ENCODE measurements at places on chromosomes 1 and 21.
A peak's percentile ranks its signal among the peaks of the same experiment; 100 is the strongest.

DNA sequence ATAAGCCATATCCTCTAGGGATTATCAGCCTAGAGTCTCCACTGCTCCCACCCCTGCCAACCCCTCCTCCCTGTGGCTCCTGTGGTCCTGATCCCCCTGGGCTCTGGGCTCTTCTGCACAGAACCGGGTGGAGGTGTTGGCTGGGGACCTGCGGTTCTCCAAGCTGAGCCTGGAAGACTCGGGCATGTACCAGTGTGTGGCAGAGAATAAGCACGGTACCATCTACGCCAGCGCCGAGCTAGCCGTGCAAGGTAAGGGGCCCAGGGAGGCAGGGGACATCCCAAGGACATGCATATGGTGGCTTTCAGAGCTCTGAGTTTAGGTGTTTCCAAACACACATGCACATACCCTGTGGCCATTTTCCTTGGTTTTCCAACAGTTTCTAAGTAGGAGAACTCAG, 19.3 kb downstream of the CNTN2 start:
- no peak for ATAC-seq

DNA sequence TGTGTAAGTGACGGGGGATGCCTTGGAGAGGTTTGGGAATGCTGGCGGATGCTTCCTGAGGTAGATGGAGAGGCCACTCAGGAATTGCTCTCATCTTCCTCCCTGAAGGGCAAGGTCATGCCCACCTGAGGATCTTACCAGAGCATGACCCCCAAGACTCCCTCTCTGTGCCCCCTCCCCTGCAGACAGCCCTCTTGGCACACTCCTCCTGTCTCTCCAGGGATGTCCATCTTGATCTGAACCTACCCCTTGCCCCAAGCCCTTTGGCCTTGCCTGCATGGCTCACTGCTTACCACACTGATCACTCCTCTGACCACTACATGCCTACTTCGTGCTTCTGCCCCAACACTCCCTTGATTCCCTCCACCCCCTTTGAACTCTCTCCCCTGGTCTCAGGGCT, 17.9 kb upstream of the MPL start:
- ATAC-seq: no peak

DNA sequence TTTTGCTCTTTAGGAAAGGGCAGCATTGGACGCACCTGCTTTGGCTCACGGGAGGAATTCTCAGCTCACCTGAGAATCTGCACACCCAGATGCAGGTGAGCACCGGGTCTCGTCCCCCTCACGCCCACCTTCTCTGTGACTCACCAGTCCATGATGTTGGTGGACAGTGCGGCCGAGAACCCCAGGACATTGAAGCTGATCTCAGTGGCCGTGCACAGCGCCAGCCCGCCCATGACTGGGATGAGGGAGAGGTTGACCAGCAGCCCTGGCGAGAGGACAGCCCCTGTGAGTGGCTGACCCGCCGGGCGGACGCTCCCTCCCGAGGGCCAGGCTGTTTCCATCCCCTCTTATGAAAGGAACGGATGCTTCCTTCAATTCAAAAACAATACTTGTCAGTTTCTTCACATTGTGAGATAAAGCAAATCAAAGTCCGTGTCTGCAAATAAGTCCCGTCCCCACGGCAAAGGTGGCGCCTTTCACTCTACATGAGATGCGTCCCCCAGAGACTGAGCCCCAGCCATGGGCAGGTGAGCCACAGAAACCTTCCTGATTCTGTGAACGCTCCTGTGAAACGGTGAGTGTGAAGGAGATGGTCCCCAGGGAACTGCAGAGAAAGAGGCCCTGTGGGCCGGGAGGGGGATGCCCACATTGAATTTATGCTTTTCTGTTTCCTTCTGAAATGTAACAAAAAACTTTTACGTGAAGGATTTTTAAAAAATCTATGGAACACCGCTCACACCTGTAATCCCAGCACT, 12.7 kb upstream of the CDK11B start:
- no peak for ATAC-seq

DNA sequence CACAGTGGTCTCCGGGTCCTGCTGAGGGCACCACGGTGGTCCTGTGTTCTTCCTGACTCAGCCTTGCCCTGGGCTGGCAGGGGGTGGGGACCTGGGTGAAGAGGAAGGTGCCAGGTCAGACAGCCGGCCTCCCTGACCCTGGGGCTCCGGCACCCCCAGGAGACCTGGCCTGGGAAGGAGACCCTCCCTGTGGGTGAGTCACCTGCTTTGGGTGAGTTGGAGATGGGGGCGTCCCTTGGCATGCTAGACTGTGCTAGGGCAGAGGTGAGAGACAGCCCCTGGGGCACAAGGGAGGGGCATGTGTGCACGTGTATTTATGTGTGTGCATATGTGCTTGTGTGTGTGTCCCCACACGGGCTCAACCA, 23.4 kb downstream of the SPSB1 start:
- peak; percentile 41 for ATAC-seq

DNA sequence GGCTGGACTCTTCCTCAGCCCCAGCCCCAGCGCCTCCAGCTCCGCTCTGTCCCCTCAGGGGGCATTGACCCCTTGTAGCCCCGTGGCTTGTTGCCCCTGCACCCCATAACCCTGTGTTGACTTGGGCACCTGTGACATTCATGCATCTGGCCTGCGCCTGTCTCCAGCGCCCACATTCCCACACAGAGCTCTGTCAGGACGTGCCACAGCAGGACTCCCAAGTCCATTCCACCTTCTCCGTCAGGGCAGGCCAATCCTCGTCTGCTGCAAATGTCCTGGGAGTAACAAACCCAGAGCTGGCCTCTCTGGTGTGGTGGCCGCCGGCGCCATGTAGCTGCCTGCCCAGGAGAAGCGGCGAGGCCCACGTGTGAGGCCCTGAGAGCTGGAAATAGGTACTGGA, 60.6 kb downstream of the AGPAT3 start:
- ATAC-seq: no peak

DNA sequence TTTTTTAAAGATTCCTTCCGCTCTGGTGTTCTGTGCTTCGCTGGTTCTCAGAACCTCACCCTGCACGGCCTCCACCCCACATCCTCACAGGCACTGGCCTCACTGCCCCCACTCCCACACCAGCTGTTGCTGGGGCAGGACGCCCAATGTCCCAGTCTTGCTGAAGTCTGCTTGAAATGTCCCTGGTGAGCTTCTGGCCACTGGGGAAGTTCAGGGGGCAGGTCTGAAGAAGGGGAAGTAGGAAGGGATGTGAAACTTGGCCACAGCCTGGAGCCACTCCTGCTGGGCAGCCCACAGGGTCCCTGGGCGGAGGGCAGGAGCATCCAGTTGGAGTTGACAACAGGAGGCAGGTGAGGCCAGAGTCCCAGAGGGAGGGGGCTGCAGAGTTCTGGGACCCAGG, at the start of gene C1QA:
TSS of gene C1QA (plus strand) at position 276 of the 400 bp plus-strand sequence. CDS start 989 bp downstream, outside the sequence.
- ATAC-seq: no peak

- no peak for ATAC-seq
Observed at GRCh38 chr1:7393136-7393535, 378.0 kb upstream of the VAMP3 start.

DNA sequence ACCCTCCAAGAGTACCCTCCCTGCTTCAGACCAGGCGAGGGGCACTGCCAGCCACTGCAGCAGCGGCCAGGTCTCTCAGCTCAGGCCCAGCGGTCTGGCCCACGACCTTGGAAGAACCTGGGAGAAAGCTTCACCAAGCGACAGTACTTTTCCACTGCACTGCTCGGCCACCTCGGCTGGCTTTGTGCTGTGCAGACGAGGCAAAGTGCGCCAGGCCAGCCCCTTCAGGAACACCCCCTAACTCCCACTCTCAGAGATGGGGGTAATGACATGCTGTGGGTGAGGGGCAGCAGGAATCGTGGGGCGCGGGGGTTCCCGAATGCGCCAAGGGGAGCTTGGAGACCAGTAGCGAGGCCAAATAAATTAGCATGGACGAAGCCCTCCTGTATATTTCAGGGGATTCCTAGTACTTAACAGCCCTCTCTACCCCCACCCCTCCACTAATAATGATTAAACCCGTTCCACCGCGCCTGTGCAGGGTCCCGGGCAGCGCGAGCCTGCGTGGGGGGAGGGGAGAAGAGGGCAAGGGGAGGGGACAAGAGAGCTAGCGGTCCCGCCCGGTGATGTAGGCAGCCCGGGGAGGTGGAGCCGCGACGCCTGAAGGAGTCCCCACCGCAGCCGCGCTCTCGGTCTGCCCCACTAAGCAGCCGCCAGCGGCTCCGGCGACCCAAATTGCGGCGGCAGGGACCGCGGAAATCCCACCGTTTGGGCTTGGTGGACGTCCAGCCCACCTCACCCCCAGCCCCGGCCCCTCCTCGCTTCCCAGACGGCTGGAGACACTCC, at the start of gene FAM43B:
TSS of gene FAM43B (plus strand) at position 629 of the 783 bp plus-strand sequence. CDS start 401 bp downstream, outside the sequence.
- ATAC-seq: no peak

- ATAC-seq: no peak
Observed at GRCh38 chr1:230713915-230714764, at the start of gene AGT. AGT (minus strand) TSS chr1:230714122; CDS start chr1:230710823, 3,299 bp downstream.

- no peak for ATAC-seq
Observed at GRCh38 chr1:7721940-7722669, 49.0 kb upstream of the VAMP3 start.

DNA sequence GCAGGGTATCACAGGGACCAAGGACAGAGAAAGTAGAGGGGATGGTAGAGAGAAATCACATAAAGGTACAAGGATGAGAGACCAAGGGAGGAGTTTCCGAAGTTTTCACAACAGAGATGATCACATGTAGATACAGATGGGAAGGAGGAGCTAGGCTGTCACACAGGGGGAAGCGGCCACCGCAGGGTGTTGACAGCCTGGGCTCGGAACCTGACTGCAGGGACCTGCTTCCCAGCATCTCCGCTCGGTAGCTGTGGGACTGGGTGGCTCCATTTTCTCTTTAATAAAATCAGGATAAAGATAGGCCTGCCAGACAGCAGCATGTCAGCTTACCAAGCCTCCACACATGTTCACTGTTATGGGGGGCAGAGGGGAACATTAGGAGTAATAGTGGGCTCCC, 32.3 kb downstream of the CDCA8 start:
- ATAC-seq: no peak

DNA sequence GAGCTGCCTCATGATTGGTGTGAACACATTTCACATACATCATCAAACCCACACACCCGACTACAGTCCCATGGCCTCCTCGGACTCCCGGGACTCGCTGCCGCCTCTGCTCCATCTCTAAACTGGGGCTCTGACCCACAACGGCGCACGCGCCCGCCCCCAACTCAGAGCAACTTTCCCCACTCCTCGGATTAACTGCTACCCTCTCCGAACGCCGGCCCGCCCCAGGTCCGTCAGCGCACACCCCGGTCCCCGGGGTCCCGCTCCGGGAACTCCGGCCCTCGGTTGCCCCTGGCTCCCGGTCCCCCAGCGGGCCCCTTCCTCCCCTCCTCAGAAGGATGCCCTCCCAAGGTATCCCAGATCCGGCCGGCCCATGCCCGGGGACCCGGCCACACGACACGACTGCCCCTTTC, 740 bp downstream of the DSTYK start:
- peak; percentile 1 for ATAC-seq

- ATAC-seq: no peak
Observed at GRCh38 chr1:76268341-76268740, 193.8 kb downstream of the ST6GALNAC3 start.

- no peak for ATAC-seq
Observed at GRCh38 chr21:45990741-45991605, 9.4 kb downstream of the COL6A1 start.

DNA sequence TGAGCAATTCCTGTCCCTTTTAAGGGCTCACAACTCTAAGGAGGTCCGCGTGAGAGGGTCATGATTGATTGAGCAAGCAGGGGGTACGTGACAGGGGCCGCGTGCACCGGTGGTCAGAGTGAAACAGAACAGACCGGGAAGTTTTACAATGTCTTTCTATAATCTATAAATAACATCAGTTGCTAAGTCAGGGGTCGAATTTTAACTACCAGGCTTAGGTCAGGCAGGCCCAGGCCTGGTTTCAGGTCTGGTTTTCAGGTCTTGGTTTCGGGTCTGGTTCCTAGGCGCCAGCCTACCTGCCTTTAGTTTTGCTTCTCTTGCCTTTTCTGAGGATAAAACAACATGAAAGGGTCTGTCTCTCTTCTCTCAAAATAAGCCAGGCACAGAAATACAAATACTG, 476.0 kb upstream of the CAMK1G start:
- no peak for ATAC-seq

DNA sequence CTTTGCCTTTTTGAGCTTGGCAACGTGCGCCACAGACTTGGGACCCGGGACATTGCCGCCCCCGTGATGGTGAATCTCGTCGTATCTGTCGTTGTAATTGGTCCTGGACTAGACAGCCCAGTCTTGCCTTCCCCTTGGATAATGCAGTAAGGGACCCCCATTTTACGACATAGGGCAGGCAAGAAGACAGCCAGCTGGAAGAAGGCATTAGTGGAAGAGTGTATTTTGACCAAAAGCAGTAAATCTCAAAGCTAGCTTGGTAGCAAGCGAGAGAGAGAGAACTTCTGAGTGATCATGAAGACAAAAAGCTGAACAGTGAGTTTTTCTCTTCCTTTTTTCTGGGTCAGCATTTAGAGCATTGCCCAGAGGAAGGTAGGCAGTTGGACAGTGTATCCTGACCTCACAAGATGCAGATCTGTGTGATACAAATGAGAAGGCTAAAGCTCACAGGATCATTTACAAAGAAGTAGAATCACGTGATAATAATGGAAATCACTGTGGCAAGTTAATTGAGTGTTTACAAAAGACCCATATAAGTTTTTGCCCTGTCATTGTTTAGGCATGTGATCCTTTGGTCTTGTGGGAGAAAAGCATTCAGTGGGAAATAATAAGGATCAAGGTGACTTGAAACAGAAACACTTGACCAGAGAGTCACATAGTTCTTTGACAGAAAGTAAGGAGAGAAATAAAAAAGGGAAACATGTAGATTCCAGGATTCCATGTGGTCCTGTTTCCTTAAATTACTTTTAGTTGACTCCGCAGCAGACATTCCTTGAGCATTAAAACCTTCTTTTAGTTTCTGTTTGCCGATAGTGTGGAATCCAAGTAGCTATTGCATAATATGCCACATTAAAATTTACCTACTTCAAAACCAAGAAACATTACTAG, 66.3 kb downstream of the CNST start:
- ATAC-seq: no peak

DNA sequence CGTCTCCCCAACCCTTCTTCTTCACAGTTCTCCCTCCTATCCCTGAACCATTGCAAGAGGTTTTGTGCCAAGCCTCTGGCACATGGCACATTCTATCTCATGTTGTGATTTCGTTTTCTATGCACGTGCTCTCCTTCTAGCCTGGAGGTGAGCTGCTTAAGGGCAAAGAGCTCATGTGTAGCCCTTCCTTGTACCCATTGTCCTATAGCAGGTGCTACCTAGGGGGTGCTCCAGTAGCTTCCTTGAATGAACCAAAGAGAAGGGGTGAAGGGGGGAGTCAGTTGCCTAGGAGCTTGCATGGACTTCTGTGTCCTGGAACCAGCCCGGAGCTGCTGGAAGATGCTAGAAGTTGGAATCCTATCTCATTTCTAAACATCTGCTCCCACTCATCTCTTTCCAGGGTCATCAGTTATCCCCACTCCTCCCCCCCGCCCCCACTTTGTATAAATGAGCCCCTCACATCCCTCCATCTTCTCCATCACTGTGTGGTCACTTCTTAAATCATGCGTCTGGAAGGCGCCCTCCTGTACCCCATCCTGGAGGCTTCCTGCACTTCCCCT, 535 bp upstream of the DISC1 start:
- ATAC-seq: no peak

Measured in activated CD4-positive, CD25-positive, alpha-beta regulatory T cell treated with anti-CD3 and anti-CD28 coated beads, Interleukin-2, amount 50 U/mL, for 24 hours (primary cell).